ENCODE measurements at places on chromosomes 2 and 18.

GRCh38 chr2:120905824-120906571 is 170.3 kb downstream of the GLI2 start:
- DNase-seq: no peak

- DNase-seq: no peak
Observed at GRCh38 chr2:25230948-25231311, 62.5 kb upstream of the POMC start.

GRCh38 chr18:79590191-79591031 is 89.2 kb upstream of the CTDP1 start:
- no peak for DNase-seq

DNA sequence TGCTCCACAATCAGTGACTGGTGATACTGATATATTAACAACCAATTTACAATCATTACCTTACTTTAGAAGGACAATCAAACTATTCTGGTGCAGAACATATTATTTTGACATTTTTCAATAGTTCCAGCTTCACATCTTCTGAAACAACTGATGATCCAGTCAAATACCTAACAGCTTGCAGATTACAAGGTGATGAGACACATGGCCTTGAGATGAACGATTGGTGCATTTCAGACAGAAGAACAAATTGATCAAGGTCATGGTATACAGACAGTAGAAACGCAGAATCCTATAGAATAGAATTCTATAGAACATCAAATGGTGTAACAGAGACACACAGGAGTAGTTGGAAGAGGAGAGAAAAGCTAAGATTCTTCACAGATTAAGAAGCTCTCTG is 24.8 kb downstream of the SESTD1 start:
- no peak for DNase-seq

DNA sequence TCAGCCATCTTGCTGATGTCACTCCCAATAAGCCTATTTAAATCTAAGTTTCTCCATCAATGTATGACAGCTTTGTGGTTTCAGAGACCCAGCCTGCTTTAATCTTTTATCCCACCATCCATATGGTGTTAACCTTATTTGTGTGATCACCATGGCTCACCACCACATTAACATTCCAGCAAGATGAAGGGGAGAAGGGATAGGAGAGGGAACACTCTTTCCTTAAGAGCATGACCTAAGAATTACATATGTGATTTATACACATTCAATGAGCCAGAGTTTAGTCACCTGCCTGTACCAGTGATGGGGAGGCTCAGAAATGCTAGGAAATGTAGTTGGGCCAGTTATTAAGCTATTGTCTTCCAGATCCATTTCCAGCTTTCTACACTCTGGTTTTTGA is 44.5 kb upstream of the CHN1 start:
- no peak for DNase-seq

- no peak for DNase-seq
Observed at GRCh38 chr18:79945118-79946042, 6.1 kb downstream of the SLC66A2 start.

GRCh38 chr18:14117606-14118005 is 14.6 kb downstream of the ZNF519 start:
- DNase-seq: peak; percentile 11

GRCh38 chr2:29039718-29040480 is 34.4 kb downstream of the PCARE start:
- no peak for DNase-seq

GRCh38 chr2:100266126-100266525 is 56.2 kb downstream of the LONRF2 start:
- DNase-seq: no peak

DNA sequence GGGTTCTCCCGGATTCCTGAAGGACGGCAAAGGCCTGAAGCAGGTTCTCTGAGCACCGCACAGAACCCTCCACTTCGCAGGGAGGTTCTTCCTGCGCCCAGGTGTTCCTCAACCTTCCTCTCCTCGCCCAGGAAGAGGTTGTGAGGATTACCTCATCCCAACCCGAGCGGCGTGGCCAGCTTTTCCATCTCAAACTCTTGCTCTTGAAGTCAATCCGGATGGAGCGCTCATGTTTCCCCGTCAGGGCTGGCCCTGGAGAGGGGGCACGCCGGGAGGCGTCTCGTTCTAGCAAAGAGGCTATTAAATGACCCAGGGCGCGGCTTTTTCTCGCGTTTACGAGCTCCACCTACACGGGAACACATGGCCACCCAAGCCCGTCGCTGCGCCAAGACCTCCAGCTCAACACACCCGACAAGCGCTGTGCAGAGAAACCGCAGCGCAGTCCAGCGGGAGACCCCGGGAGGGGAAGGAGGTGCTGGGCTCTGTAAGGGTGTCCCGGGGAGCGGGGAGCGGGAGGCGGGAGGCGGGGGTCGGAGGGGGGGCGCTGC is 540 bp upstream of the RAB10 start:
- peak; percentile 84 for DNase-seq

DNA sequence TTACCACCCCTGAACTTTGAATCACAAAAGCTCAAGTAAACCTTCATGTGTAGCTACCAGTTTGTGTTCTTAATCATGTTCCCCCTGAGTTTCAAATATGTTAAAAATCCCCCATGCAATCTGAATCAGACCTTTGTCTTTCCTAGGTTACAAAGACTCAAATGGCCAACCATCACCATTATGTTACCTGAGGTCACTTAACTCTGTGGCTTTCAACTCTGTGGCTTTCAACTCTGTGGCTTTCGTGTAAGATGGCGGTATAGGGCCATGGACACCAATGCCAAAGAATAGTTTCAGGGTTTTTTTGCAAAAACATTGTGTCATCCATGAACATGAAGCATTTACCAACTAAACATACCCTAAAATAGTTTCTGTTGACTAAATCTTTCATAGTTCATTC is 6.7 kb downstream of the ERMN start:
- no peak for DNase-seq

GRCh38 chr18:32167980-32168730 is 21.7 kb upstream of the MEP1B start:
- DNase-seq: no peak

GRCh38 chr2:26244309-26245230 is at the start of the genes HADHA and HADHB:
Gene HADHA (minus strand): TSS chr2:26244632. CDS start chr2:26244596, 36 bp downstream.
Gene HADHB (plus strand): TSS chr2:26244939. CDS start chr2:26254255, 9,316 bp downstream.
- peak; percentile 89 for DNase-seq

DNA sequence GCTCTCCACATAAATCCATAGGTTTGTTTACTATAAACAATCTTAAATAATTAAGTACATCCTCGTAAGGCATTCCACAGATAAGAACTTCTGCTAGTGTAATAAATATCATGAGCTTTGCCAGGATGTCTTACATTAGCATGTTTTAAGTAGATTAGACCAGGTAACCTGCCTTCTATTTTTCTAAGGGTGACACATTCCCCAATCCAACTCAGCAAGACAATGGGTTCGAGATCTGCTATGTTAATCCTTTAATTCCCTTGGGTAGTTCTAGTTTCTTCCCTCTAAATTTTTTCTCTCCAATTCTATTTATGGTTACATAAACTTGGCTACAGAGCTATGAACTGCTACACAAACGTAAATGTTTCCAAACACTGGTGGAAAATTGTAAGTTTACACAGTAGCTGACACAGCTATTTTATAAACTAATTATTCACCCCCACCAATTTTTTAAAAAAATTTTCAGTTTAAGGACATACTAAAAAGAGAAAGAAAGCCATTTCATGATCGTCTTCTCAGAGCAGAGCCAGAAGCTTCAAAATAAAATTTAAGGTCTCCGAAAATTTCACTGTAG is 386.5 kb upstream of the SLC39A10 start:
- no peak for DNase-seq

DNA sequence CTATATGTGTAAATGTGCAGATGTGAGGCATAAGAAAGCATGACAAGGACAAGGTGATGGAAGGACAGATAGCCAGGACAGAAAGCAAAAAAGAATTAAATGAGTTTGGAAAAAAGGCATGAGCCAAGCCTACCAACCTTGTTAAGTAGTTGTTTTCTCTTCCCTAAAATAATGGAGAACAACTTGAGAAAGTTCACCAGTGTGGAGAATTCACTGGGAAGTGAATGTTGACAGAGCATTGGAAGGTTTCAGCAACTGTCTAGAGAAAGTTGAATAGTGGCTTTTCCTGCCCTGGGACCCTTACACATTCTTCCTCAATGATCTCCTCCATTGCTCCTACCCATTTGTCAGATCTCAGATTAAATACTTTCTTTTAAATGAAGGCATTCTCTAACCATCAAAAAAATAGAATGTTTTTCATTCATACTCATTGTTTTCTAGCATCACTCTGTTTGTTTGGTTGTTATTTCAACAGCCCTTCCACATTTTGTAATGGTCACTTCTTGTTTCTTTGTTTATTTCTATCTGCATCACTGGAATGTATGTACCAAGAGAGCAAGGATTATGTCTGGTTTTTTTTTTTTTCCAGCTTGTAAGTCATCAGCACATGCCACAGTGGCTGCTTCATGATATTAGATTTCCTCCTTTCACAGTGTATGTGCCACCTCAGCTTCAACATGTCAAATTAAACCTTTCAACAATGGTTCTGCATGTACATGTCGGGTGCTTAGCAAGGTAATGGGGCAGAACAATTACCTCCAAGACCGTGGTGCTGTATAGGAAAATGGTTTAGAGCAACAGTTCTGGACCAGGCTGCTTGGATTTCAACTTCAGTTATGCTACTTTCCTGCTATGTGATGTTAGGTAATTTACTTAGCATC is 586.0 kb upstream of the VRK2 start:
- DNase-seq: no peak
